Stimulated activated CD4-positive, alpha-beta T cell treated with anti-CD3 and anti-CD28 coated beads, Interleukin-12 subunit alpha, Interleukin-12 subunit beta, amount 100 ng/mL, for 4 hours (primary cell): ENCODE measurements at places on chromosomes 5 and 9.

- DNase-seq: no peak
These were observed 669.2 kb upstream of the ACO1 start for GRCh38 chr9:31715250-31715649.

DNA sequence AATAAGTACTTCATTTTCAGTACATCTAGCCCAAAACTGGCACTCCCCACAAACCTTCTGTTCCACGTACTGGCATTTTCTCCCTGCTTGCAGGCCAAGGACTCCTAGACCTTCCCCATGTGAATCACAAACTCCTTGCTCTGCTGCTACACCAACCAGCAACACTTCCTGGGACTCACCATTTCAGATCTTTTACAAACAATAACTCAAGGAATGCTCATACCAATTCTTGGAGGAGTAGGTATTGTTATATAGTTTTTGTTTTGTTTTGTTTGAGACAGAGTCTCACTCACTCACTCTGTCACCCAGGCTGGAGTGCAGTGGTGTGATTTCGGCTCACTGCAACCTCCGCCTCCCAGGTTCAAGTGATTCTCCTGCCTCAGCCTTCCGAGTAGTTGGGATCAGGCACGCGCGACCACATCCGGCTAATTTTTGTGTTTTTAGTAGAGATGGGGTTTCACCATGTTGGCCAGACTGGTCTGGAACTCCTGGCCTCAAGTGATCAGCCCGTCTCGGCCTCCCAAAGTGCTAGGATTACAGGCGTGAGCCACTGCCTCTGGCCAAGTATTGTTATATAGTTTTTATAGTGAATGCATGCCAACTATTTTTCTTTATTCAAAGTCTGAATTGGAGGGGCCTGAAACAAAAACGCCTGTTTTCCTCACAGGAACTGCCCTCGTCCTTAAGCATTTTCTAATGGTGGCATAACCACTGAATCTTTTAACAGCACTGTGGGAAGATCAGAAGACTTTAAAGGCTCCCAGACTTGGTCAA, 210.8 kb downstream of the TSSK1B start:
- DNase-seq: no peak

DNA sequence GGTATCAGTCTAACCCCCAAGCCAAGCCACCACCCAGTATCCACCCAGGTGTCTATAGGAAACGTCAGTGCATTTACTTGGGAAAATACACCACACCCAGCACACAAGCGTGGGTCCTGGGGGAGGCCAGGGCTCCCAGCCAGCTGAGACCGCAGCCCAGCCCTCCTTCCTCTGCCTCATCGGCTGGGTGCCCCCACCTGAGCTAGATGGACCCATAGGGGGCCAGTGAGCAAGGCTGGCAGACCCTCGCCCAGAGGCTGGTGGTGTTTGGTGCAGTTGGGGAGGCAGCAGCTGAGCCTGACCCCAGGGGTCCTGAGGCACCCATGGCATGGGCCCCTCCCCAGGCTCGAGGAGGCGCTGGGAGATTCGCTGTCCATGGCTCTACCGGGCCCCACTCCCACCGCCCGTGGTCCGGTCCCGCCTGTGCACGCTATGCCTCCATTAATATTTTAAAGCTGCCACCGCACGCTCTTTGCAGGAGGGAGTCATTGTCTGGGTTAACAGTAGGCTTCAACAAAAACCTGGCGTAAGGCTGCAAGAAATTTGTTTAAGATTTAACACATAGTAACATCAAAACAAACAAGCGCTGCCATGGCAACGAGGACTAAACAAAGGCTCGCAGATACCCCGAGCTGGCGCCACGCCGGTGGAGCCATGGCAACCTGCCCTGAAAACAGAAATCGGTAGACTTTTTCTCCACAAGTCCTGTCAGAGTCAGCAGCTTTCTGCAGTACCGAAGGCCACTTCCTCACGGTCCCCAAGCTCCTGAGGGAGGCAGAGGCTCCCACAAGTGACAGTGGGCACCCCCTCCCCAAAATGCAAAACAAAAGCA, 20.6 kb downstream of the TPPP start:
- DNase-seq: no peak

GRCh38 chr5:113103330-113103729, 126.7 kb downstream of the DCP2 start:
- DNase-seq: no peak

DNA sequence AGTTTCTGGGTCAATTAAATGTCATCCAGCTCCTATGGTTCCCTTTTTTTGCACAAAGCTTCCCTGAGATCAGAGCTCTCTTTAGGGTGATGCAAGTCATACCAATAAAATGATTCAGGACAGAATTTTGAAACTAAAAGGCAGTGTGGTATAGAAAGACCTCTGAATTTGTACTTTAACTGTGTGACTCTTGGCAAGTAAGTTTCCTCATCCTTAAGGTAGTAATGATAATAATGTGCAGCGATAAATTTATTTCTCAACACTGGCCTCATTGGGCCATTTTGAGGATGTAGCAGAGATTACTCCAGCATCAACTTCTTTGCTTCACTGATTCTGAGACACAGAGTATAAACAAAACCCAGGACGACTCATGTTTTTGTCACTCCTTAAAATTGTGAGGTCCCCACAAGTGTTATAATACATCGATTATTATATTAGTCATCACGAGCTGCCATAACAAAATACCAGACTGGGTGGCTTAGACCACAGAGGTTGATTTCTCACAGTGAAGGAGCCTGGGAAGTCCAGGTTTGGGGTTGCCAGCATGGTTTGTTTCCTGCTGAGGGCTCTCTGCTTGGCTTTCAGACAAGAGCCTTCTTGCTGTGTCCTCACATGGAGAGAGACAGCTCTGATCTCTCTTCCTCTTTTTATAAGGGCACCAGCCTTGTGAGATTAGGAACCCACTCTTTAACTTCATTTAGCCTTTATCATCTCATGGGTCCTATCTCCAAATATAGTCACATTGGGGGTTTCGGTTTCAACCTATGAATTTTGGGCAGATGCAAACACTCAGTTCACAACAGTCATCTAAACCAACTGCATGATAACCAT, 293.0 kb downstream of the ZNF608 start:
- DNase-seq: no peak

DNA sequence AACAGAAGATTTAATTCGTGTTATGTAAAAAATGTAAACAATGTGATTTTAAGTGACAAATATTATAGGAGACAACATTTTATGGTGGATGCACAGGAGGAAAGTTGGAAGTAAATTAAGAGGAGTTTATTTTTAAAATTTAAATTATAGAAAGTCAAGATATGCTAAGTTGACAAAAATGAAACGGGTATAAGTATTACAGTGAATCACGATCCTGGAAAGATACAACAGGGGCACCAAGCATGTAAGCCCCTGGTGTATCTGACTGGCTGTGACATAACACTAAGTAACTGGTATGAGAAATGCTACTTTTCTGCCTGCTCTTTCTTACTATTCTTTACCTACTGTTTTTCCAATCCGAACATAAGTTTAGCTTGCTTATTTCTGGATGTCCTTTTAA, 419.8 kb upstream of the CHD1 start:
- no peak for DNase-seq

DNA sequence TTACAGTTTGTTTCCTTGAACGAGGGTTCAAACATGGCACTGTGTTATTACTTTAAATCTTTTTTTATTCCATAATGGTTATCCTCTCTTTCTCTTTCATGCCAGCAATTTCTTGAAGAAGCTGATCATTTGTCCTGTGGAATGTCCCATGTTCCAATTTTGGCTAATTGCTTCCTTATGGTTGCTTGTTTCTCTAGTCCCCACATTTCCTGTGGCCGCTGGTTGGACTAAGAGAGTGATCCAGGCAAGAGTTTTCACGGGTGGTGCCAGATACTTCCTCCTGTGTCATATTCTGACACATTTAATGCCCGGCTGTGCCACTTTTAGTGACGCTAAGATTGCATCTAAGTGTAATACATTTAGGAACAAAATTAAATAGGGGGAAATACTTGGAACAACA, 83.8 kb upstream of the FAM169A start:
- DNase-seq: no peak
